ENCODE measurements at places on chromosomes 1 and 21.
A peak's percentile ranks its signal among the peaks of the same experiment; 100 is the strongest.

DNA sequence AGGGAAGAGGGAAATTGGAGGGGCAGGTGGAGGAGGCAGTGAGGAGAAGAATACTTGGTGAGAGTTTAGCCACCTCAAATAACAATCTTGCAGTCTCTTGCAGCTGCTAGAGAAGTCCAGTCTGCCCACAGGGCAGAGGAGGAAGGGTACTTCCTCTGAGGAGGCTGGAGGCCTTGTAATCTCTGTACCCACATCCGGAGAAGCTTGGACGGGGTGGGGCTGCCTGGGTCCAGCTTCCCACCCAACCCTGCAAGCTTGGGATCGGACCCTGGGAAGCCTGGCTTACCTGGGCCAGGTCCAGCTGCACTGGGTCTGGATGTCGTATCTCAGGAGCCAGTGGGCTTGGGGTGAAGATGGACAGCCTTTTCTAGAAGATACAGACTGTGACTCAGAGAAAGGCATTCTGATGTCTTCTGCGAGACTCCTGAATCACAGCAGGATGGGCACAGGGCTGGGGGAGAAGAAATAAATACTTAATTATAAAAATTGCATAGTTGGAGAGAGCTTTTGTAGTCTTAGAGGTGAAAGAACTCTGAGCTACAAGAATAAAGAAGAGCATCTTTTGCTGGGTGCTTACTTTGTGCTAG is 111.8 kb upstream of the JUN start:
- DNase-seq: no peak

DNA sequence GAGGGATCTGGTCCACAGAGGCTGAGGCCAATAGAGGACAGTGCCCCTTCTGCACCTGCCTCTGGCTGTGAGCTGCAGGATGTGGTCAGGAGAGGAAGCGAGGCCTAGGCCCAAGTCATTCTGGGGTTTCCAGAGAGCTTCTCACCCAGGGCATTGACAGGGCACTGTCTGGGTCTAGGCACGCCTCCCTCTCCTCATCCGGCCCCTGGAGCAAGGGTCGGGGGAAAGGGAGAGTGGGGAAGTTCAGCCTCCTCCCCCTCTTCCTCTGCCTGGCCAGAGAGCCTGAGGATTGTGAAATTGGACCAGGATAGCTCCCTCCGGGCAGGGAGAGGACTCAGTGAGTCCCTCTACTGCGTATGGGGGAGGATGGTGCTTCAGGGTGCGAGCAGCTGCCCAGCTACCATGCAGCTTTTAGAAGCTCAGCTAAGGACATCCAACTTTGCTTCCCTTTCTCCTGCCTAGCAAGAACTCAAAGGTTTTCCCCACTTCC is 6.3 kb upstream of the INAVA start:
- DNase-seq: peak; percentile 21

DNA sequence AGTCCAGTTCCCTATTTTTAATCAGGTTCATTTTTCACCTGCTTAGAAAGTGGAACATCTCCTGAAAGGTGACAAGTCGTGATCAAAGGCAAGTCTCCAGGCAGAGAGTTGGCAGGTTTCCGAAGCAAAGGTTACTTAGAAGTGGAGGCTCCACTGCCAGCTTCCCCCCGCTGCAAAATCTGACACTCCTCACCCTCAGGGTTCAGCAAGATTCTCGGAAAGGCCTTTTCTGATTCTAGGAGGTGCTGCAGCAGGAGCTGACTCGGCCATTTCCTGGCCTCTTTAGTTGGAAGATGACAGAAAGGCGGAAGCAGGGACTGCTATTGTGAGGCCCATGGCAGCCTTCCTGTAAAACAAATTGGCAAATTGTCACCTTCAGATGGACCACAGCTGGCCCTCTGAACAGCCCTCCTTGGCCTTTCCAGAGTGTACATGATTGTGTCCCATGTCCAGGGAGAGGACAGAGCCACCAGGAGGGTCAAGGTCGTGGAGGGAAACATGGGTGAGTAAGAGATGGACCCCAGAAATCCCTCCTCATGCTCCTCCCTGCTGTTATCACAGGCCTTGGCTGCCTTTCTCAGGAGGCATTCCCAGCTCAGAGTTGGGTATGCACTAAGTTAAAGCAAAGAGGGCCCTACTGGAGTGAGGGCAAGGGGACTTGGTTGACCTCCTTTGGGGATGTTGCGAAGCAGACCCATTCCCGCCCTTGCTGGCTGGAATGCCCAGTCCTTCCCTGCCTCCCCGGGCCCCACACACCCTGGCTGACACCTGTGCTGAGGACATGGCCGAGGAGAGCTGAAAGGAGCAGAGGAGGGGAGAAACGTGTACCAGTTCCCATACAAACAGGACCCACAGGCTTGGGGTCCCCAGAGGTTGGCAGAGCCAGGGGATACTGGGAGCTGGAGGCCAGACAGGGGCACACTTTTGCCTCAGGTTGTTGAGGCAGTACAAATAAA is 115.5 kb upstream of the IRF2BP2 start:
- DNase-seq: peak; percentile 69

- DNase-seq: no peak
Observed at GRCh38 chr1:67332653-67333529, 25.2 kb downstream of the IL12RB2 start.

DNA sequence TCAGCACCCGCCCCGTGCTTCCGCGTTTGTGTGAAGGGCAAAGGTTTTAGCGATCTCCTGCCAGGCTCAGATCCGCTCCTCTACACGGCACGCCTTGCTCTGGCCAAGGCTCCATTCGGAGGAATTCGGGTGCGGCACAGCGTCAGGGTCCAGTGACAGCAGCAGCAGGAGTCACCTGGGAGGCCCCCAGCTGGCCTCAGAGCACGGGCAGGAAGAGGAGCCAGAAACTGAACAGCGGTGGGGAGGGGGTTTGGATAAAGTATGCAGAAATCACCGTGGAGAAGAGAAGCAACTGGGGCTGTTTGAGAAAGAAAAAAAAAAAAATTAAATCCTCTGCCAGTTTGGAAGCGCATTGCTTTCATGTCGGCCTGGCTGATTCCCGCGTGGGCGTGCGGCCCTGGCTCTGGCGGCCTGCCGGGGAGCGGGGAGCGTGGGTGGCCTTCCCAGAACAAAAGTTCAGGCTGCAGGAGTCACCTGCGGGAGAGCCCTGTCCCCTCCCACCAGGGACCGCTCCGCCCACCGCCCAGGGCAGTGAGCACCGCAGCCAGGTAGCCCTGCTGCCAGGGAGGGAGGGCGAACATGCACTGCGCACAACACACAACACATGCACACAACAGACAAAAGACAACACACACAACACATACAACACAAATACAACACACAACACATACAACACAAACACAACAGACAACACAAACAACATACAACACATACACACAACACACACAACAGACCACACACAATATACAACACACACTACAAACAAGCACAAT is 107.6 kb downstream of the ETS2 start:
- peak; percentile 92 for DNase-seq

DNA sequence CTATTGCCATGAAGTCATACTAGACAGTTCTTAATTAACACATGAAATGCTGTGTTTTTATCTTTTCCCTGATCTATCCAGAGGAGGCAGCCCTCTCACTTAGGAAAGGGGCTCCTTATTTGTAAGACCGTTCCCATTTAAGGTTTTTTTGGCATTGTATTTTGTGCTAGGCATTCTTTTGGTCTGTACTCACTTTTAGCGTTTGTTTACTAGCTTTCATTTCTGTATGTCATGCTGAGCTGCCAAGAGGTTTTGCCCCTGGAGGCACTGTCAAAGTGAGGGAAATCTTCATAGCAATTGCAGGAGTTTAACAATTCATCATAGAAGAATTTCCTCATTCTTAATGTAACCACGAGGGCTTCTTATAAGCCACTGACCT is 59.5 kb downstream of the MTR start:
- DNase-seq: no peak

DNA sequence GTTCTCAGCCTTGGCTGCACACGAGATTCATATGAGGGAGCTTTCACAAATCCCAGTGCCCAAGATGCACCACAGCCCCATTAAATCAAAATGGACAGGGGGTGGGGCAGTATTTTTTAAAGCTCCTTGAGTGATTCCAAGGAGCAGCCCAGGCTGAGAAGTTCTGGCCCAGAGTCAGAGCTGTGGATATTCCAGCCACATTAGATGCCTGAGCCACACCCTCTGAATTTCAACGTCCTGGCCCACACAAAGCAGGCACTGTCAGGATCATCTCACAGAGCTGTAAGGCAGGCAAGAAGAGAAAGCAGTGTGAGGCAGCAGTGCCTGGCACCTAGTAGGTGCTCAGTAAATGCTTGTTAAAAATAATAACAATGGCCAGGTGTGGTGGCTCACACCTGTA is 37.4 kb downstream of the PAX7 start:
- DNase-seq: no peak

GRCh38 chr1:238606896-238607295 is 716.2 kb upstream of the ZP4 start:
- DNase-seq: no peak

- DNase-seq: peak; percentile 19
Observed at GRCh38 chr21:36065497-36066036, 4.3 kb upstream of the CBR1 start.

GRCh38 chr1:101264697-101265096 is 27.9 kb downstream of the S1PR1 start:
- DNase-seq: peak; percentile 22

- no peak for DNase-seq
Observed at GRCh38 chr1:183433703-183434102, 15.5 kb upstream of the NMNAT2 start.

DNA sequence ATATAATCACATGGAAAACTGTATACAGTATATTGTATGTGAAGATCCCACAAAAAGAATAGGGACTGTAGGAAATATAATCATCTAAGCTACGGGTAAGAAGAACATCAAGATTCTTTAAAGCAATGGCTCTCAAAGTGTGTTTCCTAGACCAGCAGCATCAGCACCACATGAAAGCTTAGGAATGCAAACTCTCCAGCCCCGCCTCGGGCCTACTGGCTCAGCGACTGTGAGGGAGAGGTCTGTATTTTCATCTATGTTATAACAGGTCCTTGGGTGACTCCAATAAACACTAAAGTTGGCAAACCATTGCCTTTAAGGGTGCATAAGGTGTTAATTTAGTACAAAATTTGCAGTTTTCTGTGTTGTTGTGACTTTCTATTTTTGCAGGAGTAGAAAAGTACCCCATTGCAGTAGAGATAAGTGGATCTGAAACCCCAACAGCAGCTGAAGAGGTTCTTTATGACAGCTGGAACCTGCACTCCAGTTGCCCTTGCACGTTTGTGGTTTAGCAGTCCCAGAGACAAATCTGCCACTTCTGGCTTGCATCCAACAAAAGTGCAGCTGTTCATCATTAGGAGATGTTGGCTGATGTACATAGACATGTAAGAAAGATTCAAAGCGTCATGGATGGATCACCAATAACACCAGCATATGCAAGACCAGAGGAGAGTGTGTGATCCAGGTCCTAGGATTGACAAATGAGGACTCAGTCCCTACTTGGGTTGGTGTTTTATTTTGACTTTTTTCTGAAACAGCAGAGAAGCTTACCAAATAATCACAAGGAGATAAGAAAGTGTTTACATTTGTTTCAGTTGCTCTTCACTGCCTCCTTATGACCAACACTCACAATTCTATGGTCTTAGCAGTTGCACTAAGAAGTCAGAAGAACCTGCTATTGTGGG is 15.9 kb upstream of the IFNAR1 start:
- DNase-seq: peak; percentile 78
